NCI-H446 (cell line): ENCODE measurements at places on chromosomes 2 and 18.

- DNase-seq: no peak
Observed at GRCh38 chr2:154207288-154208047, 335.7 kb downstream of the GALNT13 start.

DNA sequence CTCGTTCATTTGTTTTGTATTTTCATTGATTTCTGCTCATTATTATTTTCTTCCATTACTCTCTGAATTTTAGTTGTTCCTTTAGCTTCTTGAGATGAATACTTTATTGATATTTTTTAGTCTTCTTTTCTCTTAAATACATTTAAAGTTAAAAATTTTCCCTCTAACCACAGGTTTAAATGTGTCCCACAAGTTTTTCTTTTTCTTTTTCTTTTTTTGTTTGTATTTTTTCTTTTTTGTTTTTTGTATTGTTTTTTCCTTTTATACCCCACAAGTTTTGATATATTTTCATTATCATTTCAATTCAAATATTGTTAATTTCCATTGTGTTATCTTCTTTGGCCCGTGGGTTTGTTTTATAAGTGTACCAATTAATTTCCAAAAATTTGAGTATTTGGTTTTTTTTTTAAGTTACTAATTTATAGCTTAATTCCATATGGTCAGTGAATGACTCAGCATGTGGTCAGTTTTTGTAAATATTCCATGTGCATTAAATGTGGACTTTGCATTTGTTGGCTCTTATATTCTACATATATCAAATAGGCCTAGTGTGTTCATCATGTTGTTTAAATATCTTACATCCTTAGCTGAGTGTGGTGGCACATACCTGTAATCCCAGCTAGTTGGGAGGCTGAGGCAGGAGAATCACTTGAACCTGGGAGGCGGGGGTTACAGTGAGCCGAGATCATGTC, 16.2 kb downstream of the CENPO start:
- DNase-seq: no peak

DNA sequence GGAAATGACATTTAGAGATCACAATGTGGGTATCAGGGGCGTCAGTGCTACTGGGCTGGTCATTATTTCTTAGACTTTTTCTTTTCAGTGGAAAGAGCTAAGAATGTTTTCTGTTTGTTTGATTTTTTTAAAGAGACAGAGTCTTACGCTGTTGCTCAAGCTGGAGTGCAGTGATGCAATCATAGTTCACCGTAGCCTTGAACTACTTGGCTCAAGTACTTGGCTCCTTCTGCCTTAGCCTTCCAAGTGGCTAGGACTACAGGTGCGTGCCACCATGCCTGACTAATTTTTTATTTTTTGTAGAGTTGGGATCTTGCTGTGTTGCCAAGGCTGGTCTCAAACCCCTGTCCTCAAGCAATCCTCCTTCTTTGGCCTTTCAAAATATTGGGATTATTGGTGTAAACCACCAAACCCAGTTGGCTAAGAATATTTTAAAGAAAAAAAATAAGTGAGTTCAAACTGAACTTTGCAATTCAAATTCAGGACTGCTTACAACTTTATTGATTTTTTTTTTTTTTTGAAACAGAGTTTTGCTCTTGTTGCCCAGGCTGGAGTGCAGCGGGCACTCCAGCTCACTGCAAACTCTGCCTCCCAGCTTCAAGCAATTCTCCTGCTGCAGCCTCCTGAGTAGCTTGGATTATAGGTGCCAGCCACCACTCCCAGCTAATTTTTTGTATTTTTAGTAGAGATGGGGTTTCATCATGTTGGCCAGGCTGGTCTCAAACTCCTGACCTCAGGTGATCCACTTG, 154.2 kb downstream of the MIB1 start:
- no peak for DNase-seq

DNA sequence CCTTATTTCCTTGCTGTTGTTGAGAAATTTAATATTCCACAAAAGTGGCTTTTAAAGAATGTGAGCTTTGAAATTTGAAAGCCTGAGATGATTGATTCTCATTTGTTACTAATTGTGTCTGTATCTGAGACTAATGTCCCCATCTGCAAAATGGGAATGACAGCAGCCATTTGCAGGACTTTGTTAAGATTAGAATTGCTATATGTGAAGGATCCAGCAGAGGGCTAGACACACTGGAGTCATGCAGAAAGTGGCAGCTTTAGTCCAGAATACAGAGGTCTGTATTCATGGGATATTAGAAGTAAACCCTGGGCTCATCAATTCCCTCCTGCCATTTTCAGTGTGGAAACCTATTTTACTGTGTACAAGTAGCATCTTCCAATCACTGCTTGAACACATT, 296.5 kb upstream of the GYPC start:
- DNase-seq: peak; percentile 2

- no peak for DNase-seq
Observed at GRCh38 chr2:86301711-86302202, 35.7 kb downstream of the REEP1 start.

GRCh38 chr2:175371378-175371777, 189.9 kb upstream of the ATP5MC3 start:
- DNase-seq: no peak
